ENCODE measurements at places on chromosomes 13 and 19. TPM values are rescaled to one million over a fixed set of nuclear protein-coding genes. Genes with fewer than 3 reads are reported as not detected.

DNA sequence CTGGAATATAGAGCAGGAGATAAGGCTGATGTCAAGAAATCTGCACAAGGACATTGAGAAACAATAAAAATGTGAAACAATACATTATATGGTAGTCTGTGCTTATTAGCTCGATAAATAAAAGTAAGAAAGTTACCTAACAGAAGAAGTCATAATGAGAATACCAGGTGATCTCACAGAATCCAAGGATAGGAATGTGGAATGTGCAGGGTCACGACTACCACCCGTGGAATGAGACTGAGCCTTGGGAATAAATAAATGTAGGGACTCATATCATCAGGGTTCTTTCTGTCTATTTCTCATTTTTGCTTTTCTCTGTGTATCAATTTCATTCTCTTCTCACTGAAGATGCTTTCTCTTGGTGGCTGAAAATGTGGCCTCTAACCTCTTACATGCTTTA lies 26.0 kb upstream of the KBTBD7 start:
- no peak for DNase-seq

RGS9BP gene
- total RNA-seq = 0.39 TPM

PGLYRP2 gene
- not detected for total RNA-seq

DNA sequence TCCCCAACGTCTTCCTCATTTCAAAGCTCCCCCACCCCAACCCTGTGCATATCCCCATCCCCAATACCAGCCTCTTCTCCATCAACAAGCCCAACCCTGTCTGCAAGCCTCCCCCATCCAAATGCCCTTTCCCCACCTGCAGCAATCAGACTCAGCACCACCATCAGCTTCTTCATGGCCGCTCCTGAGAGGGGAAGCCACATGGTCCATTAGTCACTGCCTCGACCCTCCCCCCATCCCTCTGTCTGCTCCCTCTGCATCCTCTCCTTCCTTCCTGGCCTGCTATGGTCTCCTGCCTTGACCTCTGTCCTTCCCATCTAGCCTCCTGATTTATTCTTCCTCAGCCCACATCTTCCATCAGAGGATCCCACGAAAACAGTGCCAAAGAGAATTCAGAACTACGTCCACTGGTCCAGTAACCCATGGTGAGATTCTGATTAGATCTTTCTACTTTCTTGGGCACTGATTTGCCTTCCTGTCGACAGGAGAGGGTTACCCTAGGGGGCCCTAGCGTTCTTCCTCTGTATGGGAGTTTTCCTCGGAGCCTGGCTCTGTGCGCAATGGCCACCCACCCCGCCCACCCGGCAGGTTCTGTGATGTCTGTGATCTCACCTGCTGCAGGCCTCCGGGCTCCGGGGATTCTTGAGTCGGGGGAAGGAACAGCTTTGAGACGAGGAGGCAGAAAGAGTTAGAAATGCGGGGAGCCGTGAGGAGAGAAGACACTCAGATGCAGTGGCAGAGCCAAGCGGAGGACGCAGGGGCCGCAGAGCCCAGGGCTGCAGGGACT lies 1.3 kb downstream of the KLK6 start:
- DNase-seq = no peak

DNA sequence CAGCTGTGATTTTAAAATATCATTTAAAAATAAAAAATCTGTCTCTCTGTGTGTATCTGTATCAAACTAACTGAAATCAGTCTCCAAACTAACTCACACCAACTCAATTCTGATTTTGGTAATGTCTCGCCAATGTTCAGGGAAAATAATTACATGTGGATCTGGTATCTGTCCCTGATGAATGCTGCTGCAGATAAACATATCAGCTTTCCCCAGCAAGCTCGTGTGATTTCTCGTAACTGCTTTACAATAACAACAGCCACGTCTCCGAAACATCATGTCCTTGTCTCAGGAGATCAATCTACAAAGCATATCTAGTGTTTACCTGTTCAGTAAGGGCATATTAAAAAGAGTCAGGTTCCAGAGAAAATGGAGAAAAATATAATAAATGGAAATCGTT lies 129.0 kb downstream of the IRS2 start:
- no peak for DNase-seq

- DNase-seq = no peak
These were observed 88.4 kb downstream of the RXFP2 start for GRCh38 chr13:31827707-31828106.

GRCh38 chr13:98746968-98747367 lies 5.5 kb downstream of the SLC15A1 start:
- DNase-seq = no peak

IGSF23 gene
- not detected for total RNA-seq

DNA sequence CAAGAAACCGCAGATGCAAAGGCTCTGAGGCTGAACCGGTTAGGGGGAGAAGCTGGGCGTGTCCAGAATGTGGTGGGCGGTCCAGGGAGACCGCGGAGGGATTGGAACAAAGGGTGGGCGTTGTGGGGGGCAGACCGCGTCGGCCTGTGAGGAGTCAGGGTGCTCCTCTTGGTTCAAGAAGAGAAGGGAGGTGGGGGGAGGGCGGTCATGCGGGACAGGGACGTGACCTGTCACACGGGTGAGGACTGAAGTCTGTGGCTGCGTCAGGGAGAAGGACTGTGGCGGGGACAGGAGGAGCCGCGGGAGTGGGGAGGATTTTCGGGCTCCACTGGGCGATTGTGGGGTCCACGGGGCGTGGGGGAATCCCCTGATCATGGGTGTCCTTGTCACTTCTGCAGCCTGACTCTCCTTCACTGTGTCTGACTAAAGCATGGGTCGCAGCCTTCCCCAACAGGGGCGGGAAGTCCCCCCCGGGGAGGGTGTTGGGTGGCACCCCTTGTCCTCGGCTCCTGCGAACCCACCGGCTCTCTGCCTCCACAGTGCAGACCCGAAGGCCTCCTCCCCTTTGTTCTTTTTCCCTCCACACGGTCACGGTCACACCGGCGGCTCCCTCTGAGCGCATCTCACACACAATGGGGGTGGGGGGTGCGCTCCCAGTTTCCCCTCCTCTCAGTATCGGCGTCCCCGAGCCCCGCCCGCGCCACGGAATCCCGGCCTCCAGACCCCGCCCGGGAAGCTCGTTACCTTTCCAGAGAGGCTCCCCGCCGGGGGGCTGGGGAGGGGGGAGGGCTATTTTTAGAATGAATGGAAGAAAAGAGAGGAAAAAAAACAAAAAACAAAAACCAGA lies 16.4 kb upstream of the KCNN1 start:
- DNase-seq = no peak

- no peak for DNase-seq
These were observed 14.7 kb downstream of the RAP2A start for GRCh38 chr13:97448503-97449251.

TPGS1 gene
- 19.3 TPM for total RNA-seq

DNA sequence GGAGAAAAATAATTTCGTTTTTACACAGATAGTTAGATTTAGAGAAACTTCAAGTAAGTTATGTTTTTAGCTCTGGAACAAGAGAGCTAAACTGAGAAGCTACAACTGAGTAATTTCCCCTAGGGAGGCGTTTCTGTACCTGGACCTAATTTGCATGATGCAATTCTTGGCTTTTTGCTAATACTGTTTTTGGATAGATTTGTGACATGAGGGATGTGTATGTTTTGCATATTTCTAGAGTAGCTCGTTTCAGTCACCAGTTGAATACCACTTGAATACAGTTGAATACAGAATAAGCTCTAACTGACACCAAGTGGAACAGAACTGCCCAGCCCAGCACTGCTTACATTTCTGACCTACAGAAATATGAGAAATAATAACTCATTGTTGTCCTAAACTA lies 1227.9 kb upstream of the SPRY2 start:
- no peak for DNase-seq

DNA sequence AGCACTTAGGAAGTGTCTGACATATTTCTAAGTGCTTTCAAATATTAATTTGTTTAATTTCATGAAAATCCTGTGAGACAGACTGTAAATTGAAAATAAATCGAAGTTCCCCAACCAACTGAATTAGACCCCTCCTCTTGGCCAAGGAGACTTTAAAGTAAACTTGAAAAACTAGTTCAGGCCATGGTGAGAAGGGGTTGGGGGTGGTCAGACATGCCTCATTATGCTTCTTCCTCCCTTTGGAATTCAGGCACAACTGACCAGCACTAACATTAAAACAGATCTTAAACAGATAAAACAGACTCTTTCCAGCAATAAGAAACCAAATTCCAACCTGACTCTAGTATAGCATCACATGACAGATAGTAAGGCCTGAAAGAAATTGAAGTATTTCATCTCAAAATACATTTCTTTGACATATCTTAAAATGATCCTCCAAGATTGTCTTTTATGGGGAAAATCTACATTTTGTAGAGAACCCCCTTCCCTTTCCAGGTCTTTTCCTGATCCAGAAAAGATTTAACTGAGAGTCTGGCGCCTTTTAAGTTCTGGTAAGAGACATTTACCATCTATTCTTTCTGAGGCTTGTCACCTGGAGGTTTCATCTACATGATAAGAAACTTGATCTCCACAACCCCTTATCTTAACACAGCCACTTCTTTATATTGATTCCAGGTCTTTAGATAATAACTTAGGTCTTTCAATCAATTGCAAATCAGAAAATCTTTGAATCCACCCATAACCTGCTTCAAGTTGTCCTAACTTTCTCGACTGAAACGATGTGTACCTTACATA lies 336.5 kb downstream of the PCDH20 start:
- DNase-seq = no peak

GRCh38 chr13:24911133-24911908 lies 147.4 kb downstream of the RNF17 start:
- DNase-seq = no peak

DNA sequence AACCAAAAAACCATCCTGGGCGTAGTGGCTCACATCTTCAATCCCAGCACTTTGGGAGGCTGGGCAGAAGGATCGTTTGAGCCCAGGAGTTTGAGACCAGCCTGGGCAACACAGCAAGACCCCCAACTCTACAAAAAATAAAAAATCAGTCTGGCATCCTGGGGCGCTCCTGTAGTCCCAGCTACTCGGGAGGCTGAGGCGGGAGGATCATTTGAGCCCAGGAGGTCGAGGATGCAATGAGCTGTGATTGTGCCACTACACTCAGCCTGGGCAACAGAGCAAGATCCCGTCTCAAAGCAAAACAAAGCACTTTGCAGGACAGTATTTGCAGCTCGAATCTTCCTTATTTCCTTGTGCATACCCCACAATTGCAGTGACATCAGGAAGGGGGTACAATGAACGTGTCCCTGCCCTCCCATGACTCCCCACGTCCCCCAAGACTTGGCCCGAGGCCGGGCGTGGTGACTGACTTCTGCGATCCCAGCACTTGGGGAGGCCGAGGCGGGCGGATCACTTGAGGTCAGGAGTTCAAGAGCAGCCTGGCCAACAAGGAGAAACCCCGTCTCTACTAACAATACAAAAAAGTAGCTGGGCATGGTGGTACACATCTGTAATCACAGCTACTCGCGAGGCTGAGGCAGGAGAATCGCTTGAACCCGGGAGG lies 870 bp downstream of the NDUFB7 start:
- DNase-seq = no peak

NCAN gene
- total RNA-seq = not detected

ICAM4 gene
- total RNA-seq = 0.67 TPM

Data from CD4-positive, CD25-positive, alpha-beta regulatory T cell (primary cell).